ENCODE measurements at places on chromosomes 5 and 9.
A peak's percentile ranks its signal among the peaks of the same experiment; 100 is the strongest.

DNA sequence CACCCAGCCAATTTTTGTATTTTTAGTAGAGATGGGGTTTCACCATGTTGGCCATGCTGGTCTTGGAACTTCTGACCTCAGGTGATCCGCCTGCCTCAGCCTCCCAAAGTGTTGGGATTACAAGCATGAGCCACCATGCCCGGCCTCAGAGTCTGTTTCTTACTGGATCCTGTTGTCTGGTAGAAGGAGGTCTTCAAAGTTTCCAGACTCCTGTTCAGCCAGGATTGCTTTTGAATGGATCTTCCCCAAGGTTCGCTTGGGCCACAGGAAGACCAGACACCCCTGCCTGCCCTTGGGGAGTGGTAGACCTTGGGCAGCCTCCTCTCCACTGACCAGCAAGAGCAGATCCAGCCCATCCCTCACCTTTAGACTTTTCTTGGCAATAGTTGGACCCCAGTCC lies 7.6 kb upstream of the LCN2 start:
- no peak for DNase-seq

DNA sequence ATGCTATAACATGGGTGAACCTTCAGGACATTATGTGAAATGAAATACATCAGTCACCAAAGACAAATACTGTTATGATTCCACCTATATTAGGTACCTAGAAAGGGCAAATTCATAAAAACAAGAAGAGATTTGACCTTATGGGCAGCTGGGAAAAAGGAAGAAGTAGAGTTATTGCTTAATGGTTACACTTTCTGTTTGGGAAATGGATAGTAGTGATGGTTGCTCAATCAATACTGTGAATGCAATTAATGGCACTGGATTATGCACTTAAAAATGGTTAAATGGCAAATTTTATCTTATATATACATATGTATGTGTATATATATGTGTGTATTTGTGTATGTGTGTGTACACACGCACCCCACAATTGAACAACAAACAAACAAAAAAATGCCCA lies 15.2 kb downstream of the FKBP15 start:
- no peak for DNase-seq

- no peak for DNase-seq
These were observed 39.5 kb downstream of the FBXW11 start for GRCh38 chr5:171966964-171967363.

DNA sequence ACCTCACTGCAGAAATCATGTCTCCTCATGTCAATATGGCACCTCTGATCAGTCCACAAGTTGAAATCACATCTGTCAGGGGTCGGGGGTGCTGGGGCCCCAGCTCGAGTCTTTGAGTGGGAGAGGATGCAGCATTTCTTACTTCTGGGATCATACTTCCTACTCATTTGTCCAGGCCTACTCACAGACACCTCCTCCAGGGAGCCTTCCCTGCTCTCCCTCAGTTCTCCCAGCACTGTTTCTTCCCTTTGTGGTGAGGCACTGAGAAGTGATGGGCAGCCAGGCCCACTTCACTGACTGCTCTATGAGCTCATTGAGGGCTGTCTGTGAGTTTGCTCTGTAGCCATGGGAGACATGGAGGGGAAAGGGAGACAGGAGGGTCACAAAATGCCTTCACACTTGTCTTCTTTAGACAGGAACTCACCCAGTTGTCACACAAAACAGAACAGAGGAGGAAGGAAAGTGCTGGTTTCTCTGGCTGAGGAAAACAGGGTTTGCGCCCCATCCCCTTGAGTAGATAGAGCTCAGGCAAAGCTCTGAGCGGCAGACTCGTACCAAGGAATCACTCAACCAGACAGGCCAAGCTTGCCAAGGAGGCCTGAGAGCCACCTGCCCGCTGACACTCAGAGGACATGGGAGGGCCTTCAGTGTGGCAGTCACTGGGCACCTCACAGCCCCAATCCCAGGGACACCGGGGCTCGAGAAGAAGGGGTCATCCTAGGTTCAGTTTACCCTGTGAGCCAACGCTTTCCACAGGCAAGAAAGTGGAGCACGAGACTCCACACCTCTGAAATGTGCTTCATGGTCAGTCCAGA lies 152.9 kb downstream of the GABBR2 start:
- no peak for DNase-seq

DNA sequence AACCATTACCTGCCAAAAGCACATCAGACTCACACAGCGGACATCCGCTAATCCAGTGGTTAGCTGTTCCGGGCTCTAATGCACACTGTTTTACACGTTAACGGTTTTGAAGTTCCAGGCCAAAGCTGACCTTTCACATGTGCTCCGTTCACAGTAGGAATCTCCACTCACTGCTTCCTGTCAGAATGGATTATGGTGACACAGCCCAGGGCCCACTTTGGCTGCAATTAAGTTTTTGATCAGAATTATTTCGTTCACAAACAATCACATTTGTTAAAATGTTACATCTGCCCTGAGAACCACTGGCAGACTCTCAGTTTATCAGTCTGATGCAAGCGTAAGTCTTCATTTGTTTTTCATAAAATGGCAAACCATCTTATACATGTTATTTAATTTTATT lies 30.2 kb upstream of the CATSPER3 start:
- DNase-seq = no peak

DNA sequence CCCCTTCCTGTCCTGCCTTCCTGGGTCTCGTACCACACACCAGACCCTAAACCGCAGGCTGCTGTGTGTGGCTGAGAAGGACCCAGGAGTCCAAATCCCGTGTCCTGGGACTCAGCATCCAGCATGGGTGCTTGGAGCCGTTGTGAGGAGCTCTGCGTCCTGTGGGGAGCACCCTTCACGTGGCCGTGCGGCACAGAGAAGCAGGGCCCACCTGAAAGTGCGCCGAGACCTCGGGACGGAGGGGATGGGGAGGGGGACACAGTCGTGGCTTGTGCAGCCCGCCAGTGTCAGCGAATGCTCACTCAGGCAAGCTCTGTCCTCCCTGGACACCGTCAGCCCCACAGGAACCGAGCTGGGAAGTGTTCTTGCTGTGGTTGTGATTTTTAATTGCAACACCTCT lies 244.6 kb downstream of the CACNA1B start:
- no peak for DNase-seq

DNA sequence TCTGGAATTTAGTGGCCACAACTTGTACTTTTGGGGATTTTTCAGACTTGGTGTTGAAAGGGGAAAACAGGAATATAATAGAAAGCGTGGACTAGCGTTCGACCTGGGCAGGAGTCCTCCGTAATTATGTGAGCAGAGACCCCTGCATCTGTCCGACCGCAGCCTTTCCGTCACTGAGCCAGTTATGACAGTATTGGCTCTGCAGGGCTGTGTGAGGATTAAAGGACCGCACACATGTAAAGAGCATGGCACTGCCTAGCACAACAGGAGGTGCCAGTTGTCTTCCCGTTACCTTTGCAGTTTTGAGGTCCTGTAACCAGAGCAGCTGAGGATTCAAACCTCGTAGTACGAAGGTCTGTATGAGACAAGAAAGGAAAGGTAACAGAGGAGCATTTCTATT lies 1.2 kb downstream of the B4GALT7 start:
- no peak for DNase-seq

DNA sequence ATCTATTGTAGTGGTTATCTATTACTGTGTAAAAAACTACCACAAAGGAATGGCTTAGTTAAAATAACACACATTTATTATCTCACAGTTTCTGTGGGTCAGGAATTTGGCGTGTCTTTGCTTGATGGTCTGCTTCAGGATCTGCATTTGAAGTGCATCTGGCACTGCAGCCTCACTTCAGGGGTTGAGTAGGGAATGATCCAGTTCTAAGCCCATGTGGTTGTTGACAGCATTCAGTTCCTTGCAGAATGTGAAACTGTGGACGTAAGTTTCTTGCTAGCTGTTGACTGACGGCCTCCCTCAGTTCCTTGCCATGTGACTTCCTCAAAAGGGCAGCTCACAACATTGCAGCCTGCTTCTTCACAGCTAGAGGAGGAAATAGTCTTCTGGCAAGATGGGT lies 2.1 kb upstream of the OGN start:
- peak; percentile 47 for DNase-seq

DNA sequence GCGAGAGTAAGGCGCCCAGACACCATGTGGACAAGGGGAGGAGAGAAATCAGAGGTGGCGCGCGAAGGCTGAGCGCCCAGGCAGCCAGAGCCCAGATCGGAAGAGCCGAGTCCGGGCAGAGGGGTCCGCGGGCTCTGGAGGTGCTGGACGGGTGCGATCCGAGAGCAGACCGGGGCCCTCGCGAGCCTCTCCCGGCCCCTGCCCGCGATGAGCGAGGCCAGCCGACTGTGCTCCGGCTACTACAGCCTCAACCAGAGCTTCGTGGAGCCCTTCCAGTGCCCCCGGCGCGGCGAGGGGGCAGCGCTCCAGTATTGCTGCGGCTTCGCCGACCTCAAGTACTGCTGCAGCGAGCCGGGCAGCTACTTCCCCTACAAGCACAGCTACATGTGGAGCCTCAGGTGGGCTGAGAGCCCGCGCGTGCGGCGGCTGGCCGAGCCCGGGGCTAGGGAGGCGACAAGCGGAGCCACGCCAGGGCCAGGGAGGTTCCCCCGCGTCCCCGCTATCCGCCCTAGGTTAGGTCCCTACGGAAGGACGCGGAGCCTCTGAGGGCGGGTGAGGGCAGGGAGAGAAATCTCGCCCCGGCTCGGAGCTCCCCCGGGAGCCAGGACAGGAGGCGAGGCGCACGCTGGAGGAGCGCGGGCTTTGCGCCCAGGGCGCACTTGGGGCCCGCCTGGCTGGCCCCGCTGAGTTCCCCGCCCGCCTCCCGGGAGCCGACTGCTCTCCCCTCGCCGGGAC lies at the start of gene SHISAL2B:
Gene SHISAL2B (plus strand): TSS at position 87 of the 735 bp plus-strand sequence. CDS start 121 bp downstream, at position 208.
- DNase-seq = no peak

DNA sequence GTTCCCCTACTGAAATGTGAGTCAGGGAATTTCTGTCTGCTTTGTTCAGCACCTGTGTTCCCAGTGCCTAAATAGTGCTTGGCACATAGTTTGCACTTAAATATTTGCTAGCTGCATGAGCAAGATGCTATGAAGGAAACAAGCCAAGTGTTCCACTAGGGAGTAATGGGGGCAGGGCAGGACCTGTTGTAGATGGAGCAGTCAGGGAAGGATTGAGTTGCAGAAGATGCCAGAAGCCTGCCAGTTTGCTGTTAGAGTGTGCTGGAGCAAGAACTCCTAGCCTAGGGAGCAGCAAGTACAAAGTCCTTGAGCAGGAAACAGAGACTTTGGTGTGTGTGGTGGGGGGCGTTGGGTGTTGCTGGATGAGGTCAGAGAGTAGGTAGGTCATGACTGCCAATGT lies 87.5 kb downstream of the DAB2IP start:
- no peak for DNase-seq

DNA sequence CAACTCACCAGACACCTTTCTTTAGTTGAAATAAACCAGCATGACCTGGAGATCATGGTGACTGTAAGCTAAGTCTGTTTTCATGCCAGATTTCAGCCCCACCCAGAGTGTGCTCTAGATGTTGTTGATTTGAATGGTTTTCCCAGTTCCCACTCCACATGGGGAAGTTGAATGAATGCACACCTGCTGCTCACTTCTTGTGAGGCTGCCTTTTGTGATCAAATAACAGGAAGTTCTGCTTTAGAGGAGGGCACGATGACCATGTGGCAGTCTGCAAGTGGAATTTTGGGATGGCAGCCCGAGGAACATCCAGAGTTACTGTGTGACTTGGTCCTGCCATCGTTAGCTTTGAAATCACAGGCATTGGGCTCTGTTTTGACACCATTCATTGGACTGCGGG lies 18.7 kb downstream of the SLC46A2 start:
- DNase-seq = no peak

- peak; percentile 67 for DNase-seq
These were observed at the start of gene MEF2C for GRCh38 chr5:88883059-88883835. TSS of gene MEF2C (minus strand) at chr5:88883184. CDS start at chr5:88823788, 59,396 bp downstream.

- DNase-seq = no peak
These were observed 366.3 kb downstream of the ICE1 start for GRCh38 chr5:5788793-5789192.

DNA sequence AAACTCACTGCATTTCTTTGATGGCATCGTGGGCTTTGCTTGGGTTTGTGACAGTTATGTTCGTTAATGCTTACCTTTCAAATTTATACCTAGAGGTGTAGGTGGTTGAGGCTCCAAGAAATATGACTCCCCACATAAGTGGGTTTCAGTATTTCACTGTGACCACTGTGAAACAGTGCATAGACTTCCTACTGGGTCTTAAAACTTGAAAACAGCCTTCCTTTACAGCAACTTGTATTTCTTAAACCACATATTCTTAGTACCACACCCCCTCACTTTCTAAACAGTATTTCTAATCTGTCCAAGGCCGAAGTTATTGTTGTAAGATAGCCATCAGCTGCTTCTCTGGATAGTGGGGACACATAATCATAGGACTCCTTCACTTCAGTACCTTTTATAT lies 48.3 kb downstream of the TMEFF1 start:
- no peak for DNase-seq

- DNase-seq = no peak
These were observed 95.8 kb downstream of the LMNB1 start for GRCh38 chr5:126872561-126873354.

DNA sequence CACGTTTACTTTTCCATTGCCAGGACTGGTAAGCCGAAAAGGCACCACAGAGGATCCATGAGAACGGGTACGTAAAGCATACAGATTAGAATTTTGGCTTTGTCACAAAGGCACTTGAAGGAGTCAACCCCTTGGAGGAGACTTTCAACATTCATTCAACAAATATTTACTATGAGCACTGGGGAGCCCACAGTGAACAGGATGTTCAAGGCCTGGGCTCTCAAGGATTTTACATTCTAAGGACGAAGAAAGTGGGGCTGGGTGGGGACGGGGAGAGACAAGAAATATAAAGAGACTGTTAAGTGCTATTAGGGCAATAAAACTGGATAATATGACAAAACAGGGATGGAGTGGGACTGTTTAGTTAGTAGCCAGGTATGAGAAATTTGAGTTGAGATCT lies 66.0 kb downstream of the KLF4 start:
- no peak for DNase-seq

DNA sequence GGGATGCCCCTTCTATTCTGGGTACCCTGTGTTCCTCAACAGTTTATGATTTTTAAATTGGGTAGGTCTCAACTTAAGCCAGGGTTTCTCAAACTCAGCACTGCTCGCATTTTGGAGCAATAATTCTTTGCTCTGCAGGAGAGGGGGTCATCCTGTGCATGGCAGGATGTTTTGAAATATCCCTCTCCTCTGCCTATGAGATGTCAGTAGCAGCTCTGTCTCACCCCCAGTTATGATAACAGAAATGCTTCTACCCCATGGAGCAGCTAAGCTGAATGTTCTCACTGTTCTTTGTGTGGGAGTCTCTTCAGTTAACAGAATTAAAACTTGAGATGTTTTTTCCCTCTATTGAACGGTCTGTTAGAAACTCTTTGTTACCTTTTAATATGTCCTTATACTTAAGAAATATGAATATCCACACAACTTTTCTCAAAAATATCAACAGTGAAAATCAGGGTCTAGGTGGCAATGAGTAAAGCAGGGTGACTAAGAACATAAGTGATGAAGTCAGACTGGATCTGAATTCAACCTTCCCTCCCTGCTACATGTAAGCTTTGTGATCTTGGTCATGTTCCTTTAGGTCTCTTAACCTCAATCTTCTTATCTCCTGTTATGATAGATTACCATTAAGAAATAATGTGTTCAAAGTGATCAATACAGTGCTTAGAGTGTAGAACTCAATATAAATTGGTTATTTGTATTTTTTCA lies 89.0 kb downstream of the CAMK4 start:
- no peak for DNase-seq
